Heart right ventricle (tissue), 16 donors: ENCODE measurements at places on chromosomes 6 and 20. TPM values are rescaled to one million over a fixed set of nuclear protein-coding genes. Genes with fewer than 3 reads are reported as not detected.

Gene NKX2-2
- not detected for total RNA-seq

Gene SLC16A10
- total RNA-seq: 8.0 TPM

Gene HMGCLL1
- 1.4 TPM for total RNA-seq

Gene TBX18
- 3.4 TPM for total RNA-seq

Gene CALHM5
- total RNA-seq: 1.5 TPM

Gene RIPPLY2
- not detected for total RNA-seq

Gene ANGPT4
- not detected for total RNA-seq

GRCh38 chr6:139853302-139853992 lies 479.0 kb upstream of the CITED2 start:
- no peaks in the 10 kb centered on the region for H3K27me3 ChIP-seq
- H3K4me1 ChIP-seq: peaks cover 8% of the 10 kb centered on the region
- H3K4me3 ChIP-seq: no peak overlapping the region
- no peak for DNase-seq
- H3K36me3 ChIP-seq: no peaks in the 10 kb centered on the region

- no peak overlapping the region for H3K27ac ChIP-seq
- DNase-seq: no peak
- no peaks in the 10 kb centered on the region for H3K27me3 ChIP-seq
- H3K36me3 ChIP-seq: no peaks in the 10 kb centered on the region
Observed at GRCh38 chr6:2447318-2447920, 202.0 kb upstream of the GMDS start.

DNA sequence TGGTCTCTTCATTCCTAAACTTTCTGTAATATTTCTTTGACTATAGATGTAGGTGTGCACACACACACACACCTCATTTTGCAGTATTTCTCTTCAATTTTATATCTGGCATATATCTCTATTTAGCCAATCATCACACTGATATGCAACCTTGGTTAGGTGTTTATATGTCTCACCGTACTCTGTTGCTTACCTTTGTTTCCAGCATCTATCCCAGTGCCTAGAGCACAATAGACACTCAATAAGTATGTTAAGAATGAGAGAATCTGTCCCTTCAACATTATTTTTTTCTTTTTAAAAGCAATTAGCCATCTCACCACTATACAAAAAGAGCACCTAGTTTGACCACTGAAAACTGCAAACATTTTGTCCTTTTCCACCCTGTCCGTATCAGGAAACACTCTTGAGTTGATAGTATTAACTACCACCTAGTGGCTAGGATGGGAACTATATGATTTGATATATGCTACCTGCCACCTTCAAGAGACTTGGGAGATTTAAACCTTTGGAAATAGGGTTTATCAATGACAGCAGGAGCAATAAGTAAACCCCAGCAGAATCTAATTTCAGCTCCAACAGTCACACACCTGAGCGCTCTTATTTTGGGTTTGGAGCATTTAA lies 48.7 kb upstream of the RSPO3 start:
- no peak for DNase-seq
- no peaks in the 10 kb centered on the region for H3K36me3 ChIP-seq
- H3K27ac ChIP-seq: no peak overlapping the region
- no peak overlapping the region for H3K4me3 ChIP-seq
- H3K27me3 ChIP-seq: no peaks in the 10 kb centered on the region

- H3K36me3 ChIP-seq: peaks cover 5% of the 10 kb centered on the region
- H3K4me1 ChIP-seq: peaks cover 24% of the 10 kb centered on the region
- H3K27ac ChIP-seq: no peak overlapping the region
- H3K27me3 ChIP-seq: no peaks in the 10 kb centered on the region
- no peak overlapping the region for H3K4me3 ChIP-seq
- peak; percentile 76 for DNase-seq
Observed at GRCh38 chr20:63577317-63577894, 3.4 kb upstream of the HELZ2 start.

DNA sequence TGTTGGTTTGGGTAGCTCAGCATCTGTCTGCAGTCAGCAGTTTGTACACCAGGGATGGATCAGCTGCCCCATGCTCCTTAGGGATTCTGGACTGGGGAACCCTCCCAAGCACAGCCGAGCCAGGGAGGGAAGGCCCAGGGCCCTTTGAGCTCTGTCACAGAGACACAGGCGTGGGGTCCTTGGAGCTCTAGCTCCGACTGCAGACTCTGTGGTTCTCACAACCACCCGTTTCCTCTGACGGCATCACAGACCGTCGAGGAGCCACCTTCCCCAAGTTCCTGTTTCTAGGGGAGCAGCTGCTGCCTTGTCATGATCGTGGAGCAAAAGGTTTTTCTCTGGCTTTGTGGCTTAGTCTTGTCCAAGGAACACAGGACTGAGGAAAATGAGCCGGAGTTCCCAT lies at the start of gene SLA2:
SLA2 (minus strand) TSS at position 199 of the 400 bp plus-strand sequence. CDS start 4,861 bp downstream, outside the sequence.
- peaks cover 4% of the 10 kb centered on the region for H3K36me3 ChIP-seq
- H3K27ac ChIP-seq: no peak within 1 kb of the TSS
- H3K27me3 ChIP-seq: no peaks in the 10 kb centered on the region
- H3K4me1 ChIP-seq: no peaks in the 10 kb centered on the region

DNA sequence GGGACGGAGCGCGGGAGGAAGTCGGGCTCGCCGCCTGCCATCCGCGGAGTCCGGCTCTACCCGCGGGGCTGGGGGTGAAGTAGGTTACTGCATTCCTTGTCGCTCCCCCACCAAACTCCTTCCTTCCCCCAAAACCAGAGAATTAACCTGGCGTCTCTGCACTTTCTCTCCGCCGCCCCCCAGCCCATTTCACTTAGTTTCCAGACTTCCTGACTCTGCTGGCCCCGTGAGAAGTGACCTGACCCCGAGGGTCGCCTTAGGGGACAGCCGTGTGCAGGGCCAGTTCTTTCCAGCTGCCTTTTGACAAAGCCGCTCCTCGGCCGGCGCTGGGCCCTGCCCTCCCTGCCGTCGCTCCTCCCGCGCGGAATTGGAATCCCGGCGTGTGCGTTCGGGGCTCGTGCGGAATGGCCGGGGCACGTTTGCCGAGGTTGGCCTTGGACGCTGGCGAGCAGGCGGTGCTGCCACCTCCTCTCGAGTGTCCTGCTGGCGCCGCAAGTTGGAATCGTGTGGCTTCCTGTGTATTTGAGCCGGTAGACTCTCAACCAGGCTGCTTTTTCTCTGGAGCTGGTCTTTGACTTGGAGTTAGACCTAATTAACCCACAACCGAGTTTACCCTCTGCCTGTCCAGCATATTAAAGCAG lies 650 bp downstream of the DCBLD1 start:
- DNase-seq: peak; percentile 73
- peak overlapping the region; percentile 92 for H3K4me3 ChIP-seq
- H3K27me3 ChIP-seq: no peaks in the 10 kb centered on the region
- peak overlapping the region; percentile 94 for H3K27ac ChIP-seq
- no peaks in the 10 kb centered on the region for H3K36me3 ChIP-seq

DNA sequence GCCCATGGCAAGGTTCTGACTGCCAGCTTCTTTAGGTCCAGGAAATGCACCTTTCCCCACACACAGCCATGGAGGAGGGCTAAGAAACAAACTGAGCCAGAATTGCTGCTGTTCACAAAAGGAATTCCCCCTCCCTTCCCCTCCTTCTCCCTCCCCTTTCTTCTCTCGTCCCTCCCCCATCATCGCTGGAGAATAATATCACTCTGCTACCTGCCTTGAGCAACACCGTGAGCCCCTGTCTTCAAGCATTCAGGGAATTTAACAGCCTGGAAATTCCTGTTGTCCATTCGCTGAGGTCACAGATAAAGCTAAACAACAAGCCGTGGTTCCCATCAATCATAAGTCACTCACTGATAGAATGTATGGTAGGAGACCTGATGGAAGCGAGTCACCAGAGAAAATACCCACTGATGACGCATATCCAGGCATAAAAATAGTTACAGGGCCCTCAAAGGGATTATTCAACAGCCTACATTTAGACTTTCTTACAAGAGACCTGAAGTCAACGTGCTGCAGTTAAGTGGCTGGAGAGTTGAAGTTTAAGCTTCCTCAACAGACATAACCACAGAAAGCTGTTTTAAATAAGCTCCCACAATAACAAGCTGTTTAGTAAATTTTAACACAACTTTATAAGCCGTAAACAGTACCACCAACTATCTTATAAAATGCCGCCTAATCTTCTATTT lies 59.7 kb downstream of the HIVEP2 start:
- no peaks in the 10 kb centered on the region for H3K36me3 ChIP-seq
- no peak for DNase-seq
- H3K4me1 ChIP-seq: no peaks in the 10 kb centered on the region
- H3K27ac ChIP-seq: peak overlapping the region; percentile 72
- H3K27me3 ChIP-seq: no peaks in the 10 kb centered on the region

- no peak for DNase-seq
- no peak overlapping the region for H3K27ac ChIP-seq
- no peaks in the 10 kb centered on the region for H3K36me3 ChIP-seq
- H3K4me1 ChIP-seq: no peaks in the 10 kb centered on the region
Observed at GRCh38 chr20:51034476-51034875, 11.6 kb upstream of the KCNG1 start.

DNA sequence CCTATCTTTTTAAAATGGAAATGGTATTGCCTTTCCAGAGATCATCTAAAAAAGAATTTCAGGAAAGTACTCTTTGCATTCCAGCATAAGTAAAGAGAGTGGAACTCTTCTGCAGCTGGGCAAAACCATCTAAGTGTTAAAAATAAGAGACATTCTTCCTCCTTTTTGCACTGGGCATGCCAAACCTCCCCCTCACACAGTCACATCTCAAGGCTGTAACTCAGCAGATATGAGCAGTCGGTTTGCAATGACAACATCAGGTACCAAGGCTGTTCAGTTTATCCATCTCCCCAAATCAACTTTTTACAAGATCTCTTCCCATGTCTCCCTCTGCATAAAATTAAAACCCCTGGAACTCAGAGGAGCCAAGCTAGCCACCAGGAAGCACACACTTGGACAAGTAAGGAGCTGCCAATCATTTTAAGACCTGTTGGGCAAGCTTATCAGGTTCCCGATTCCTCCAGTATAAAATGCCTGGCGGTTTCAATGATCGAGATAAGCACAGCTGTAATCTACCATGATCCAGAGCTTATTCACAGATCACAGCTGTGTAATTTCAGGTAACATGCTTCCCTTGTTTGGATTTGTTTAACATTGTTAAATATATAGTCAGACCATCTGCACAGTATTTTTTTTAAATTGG lies 23.2 kb downstream of the ID4 start:
- no peaks in the 10 kb centered on the region for H3K4me1 ChIP-seq
- no peak overlapping the region for H3K4me3 ChIP-seq
- H3K36me3 ChIP-seq: no peaks in the 10 kb centered on the region
- DNase-seq: no peak
- H3K27ac ChIP-seq: no peak overlapping the region
- no peaks in the 10 kb centered on the region for H3K27me3 ChIP-seq

GRCh38 chr20:8413691-8414090 lies 281.6 kb downstream of the PLCB1 start:
- no peak for DNase-seq
- no peak overlapping the region for H3K27ac ChIP-seq
- H3K4me3 ChIP-seq: no peak overlapping the region
- no peaks in the 10 kb centered on the region for H3K36me3 ChIP-seq
- H3K27me3 ChIP-seq: no peaks in the 10 kb centered on the region
- H3K4me1 ChIP-seq: no peaks in the 10 kb centered on the region

DNA sequence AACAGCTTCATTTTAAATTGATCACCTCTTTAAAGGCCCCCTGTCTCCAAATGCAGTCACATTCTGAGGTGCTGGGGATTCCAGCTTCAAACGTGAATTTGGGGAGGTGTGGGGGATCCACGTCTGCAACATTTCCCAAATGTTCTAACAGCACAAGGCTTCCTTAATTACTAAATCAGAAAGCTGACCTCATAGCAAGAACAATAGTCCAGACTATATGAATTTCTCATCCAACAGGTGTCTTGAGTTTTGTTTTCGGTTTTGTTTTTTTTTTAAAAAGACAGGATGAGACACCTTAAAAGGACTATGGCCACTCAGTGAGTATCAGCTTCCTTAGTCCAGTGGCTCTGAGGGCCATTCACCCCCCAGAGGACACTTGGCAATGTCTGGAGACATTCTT lies 11.5 kb downstream of the ATP9A start:
- H3K27me3 ChIP-seq: no peaks in the 10 kb centered on the region
- H3K4me3 ChIP-seq: no peak overlapping the region
- no peaks in the 10 kb centered on the region for H3K36me3 ChIP-seq
- H3K27ac ChIP-seq: no peak overlapping the region

GRCh38 chr6:121506761-121507754 lies 71.6 kb downstream of the GJA1 start:
- no peaks in the 10 kb centered on the region for H3K27me3 ChIP-seq
- H3K27ac ChIP-seq: no peak overlapping the region

- H3K27ac ChIP-seq: no peak overlapping the region
- no peaks in the 10 kb centered on the region for H3K4me1 ChIP-seq
- H3K4me3 ChIP-seq: no peak overlapping the region
- no peaks in the 10 kb centered on the region for H3K36me3 ChIP-seq
- no peak for DNase-seq
- H3K27me3 ChIP-seq: no peaks in the 10 kb centered on the region
Observed at GRCh38 chr20:40291493-40292135, 397.4 kb downstream of the MAFB start.

DNA sequence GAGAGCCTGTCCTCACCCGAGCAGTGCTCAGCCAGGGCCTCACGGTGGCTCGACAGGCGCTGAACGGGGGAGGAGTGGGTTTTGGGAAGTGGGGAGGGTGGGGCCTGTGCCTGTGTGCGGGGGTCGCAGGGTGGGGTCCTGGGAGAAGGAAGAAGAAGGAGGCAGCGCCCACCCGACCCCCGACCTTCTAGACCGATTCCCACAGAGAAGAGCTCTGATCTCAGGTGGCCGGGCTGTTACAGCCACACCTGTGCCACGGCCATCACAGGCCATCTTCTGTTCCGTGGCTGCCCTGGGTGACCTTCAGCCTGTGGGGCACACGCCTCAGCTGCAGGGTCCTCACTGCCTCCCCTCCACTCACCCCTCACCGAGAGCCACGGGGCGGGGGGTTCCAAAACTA lies 41.4 kb upstream of the GATA5 start:
- H3K27me3 ChIP-seq: peaks cover 16% of the 10 kb centered on the region
- H3K36me3 ChIP-seq: no peaks in the 10 kb centered on the region
- no peak overlapping the region for H3K4me3 ChIP-seq
- H3K4me1 ChIP-seq: peaks cover 4% of the 10 kb centered on the region
